Fibroblast of lung (primary cell): ENCODE measurements at places on chromosomes 1 and 21.

DNA sequence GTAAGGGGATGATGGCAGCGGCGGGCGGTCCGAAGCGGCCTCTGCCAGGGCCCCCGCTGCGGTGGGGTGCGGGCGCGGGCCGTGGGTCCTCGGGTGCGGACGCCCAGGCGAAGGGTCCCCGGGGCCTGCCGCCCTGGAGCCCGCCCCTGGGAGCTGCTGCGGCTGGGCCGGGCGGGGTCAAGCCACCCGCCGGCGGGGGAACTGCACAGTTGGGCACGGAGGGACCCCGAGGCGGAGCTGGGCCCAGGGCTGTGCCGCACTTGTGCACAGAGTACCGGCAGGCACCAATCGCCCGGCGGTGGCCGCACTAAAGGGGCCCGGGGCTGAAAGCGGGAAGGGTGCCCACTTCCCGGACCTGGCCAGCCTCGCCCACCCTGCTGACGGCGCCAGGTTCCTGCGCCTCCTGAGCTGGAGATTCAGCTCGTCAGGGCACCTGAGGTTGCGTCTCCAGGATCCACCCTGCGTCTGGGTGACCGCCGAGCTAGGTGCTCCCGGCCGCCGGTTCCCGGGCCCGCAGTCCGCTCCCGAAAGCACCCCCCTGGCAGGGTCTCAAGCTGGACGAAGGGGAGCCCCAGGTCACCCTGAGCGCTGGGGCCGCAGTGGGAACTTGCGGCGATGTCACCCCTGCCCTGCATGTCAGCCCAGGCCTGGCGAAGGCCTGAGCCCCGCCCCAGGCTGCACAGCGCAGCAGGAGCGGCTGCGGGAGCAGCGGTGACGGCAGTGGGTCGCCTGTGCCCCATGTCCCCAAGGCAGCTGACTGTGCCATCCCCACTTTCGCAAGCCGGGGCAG, 56.7 kb upstream of the ETV3 start:
- peaks cover 25% of the 10 kb centered on the region for H3K27me3 ChIP-seq
- H3K36me3 ChIP-seq = no peaks in the 10 kb centered on the region
- no peaks in the 10 kb centered on the region for H3K4me1 ChIP-seq
- H3K27ac ChIP-seq = no peak overlapping the region
- H3K4me3 ChIP-seq = no peak overlapping the region

DNA sequence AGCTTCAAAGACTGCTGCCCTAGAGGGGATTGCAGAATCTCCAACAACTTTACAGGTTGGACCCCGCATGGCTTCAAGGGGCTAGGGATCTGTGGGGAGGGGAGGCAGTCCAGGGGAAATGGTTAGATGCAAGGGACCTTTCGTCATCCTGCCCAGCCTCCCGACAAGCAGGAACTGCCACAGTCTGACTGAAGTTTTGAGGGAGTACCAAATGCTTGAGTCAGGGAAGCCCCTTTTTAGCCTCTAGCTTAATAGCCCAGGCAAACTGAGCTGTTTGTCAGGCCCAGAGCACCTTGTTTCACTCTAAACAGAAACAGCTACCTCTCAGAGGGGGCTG, 1.1 kb downstream of the TOR3A start:
- H3K4me1 ChIP-seq = peaks cover 2% of the 10 kb centered on the region
- peaks cover 3% of the 10 kb centered on the region for H3K36me3 ChIP-seq
- peak overlapping the region; percentile 91 for H3K4me3 ChIP-seq
- peak overlapping the region; percentile 90 for H3K27ac ChIP-seq
- H3K27me3 ChIP-seq = no peaks in the 10 kb centered on the region
- DNase-seq = peak; percentile 47

DNA sequence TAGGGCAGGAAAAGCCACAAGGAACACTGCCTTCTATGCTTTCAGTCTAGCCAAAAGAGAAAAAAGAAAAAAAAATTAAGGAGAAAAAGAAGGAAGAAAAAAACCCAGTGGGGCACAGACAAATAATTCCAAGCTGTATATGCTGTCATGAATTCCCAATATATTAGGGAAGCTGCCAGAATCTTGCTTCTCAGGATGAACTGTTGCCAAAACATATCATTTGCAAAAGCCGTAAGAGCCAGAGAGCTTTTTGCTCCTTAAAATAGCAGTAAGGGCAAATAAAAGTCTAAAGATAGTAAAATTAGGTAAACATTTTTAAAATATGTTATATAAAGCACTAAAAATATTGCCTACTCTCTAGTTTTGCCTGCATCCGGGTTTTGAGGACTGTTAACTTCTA, 52.1 kb downstream of the PGM1 start:
- no peak overlapping the region for H3K27ac ChIP-seq
- no peaks in the 10 kb centered on the region for H3K27me3 ChIP-seq
- no peaks in the 10 kb centered on the region for H3K4me1 ChIP-seq
- no peaks in the 10 kb centered on the region for H3K36me3 ChIP-seq

- no peak overlapping the region for H3K27ac ChIP-seq
- H3K36me3 ChIP-seq = peaks cover 4% of the 10 kb centered on the region
- DNase-seq = peak; percentile 85
- H3K4me1 ChIP-seq = peaks cover 3% of the 10 kb centered on the region
- no peaks in the 10 kb centered on the region for H3K27me3 ChIP-seq
Observed at GRCh38 chr1:155379631-155380090, 59.0 kb downstream of the RUSC1 start.

- no peaks in the 10 kb centered on the region for H3K36me3 ChIP-seq
- no peak overlapping the region for H3K27ac ChIP-seq
- no peaks in the 10 kb centered on the region for H3K27me3 ChIP-seq
- no peaks in the 10 kb centered on the region for H3K4me1 ChIP-seq
Observed at GRCh38 chr1:178330153-178330552, 166.6 kb downstream of the CLEC20A start.
